Brain (organoid and tissue), 16 donors: ENCODE measurements at places on chromosomes 13 and 19. TPM values are rescaled to one million over a fixed set of nuclear protein-coding genes. Genes with fewer than 3 reads are reported as not detected.

- DNase-seq: no peak
Measured at GRCh38 chr13:113052206-113052605, 53.4 kb upstream of the F7 start.

- DNase-seq: no peak
Measured at GRCh38 chr13:37601648-37602440, 3.3 kb upstream of the POSTN start.

DNA sequence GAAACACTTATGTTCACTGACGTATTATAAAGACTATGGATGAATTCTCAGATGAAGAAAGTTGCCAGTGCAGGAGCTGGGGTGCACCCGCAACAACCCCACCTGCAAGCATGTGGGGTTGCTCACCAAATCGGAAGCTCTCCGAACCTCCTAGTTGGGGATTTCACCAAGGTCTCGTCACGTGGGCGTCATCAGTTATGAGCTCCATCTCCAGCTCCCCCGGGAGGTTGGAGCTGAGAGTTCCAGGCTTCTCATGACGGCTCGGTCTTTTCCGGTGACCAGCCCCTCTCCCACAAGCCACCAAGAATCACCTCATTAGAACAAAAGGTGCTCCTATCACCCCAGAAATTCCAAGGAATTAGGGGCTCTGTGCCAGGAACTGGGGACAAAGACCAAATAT, 46.1 kb upstream of the TUBGCP3 start:
- no peak for DNase-seq

GRCh38 chr13:36188441-36188840, 25.9 kb downstream of the SOHLH2 start:
- no peak for DNase-seq

GRCh38 chr19:4064149-4064495, 2.6 kb downstream of the ZBTB7A start:
- no peak for DNase-seq

DNA sequence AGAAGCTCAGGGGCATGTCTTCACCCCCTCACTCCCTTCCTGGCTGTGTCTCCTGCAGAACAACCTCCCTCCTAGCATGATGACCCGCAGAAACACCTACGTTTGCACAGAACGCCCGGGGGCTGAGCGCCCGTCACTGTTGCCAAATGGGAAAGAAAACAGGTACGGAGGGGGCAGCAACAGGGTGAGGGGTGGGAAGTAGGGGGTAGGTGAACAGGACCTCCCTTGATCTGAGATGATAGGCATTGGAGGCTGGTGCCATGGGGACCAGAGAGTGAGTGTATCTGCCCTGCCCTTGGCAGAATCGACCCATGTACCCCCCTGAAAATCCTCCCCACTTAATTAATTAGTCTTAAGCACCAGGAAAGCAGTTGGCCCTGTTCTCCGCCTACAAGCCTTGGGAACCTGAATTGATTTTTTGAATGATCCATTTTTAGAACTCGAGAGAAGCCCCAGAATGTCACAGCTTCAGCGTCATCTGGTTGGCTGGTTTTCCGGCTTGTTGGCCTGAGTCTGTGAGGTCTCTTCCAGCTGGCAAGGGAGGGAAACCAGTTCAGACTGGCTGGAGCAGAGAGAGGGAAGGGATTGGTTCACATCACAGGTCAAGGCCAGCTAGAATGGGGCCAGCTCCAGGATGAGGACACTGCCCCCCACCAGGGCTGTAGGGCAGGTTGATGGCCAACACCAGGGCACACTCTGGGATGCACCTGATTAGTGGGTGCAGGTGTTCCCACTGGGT, 28.2 kb downstream of the CKM start:
- no peak for DNase-seq

- DNase-seq: no peak
Measured at GRCh38 chr19:29812080-29812880, 489 bp downstream of the CCNE1 start.

GRCh38 chr13:94020426-94020825, 459.1 kb downstream of the DCT start:
- no peak for DNase-seq

GRCh38 chr13:28313579-28313978, 175.2 kb downstream of the PAN3 start:
- DNase-seq: no peak

- DNase-seq: no peak
Measured at GRCh38 chr13:106850973-106851650, 283.2 kb upstream of the ARGLU1 start.

- no peak for DNase-seq
Measured at GRCh38 chr19:58181902-58182576, 822 bp upstream of the ZNF274 start.

The MAG gene
- 311 TPM for polyA plus RNA-seq

The LDLR gene
- polyA plus RNA-seq: 11.7 TPM

The PABPC3 gene
- 0.12 TPM for polyA plus RNA-seq

The ZNF625 gene
- polyA plus RNA-seq: 1.4 TPM

The GCDH gene
- 54.4 TPM for polyA plus RNA-seq

The SWSAP1 gene
- polyA plus RNA-seq: 1.5 TPM
